ENCODE measurements at places on chromosomes 11 and 22. TPM values are rescaled to one million over a fixed set of nuclear protein-coding genes. Genes with fewer than 3 reads are reported as not detected.
A peak's percentile ranks its signal among the peaks of the same experiment; 100 is the strongest.

ABCC8 gene
- total RNA-seq, result not detected

TMEM151A gene
- total RNA-seq, result not detected

DNA sequence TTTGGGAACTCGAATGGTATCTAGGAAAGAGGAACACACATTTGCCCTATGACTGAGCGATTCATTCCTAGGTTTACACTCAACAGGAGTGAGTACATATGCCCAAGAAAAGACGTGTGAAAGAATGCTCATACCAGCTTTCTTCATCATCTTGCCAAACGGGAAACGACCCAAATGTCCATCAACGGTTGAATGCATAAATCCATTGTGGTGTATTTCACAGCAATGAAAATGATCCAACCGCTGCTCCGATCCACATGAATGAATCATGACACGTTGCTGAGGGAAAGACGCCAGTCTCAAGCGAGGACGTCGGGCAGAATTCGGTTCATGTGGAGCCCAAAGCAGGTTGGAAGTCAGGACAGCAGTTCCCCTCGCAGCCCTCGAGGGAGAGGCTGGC lies 71.5 kb downstream of the CYTH4 start:
- H3K27ac ChIP-seq, result no peak overlapping the region
- no peaks in the 10 kb centered on the region for H3K4me1 ChIP-seq
- H3K36me3 ChIP-seq, result no peaks in the 10 kb centered on the region
- no peak overlapping the region for H3K4me3 ChIP-seq
- no peaks in the 10 kb centered on the region for H3K27me3 ChIP-seq
- no peak for DNase-seq

GRCh38 chr11:121018746-121019145 lies 5.2 kb upstream of the TBCEL start:
- no peak overlapping the region for H3K4me3 ChIP-seq
- H3K36me3 ChIP-seq, result no peaks in the 10 kb centered on the region
- peaks cover 7% of the 10 kb centered on the region for H3K4me1 ChIP-seq
- no peak overlapping the region for H3K27ac ChIP-seq
- no peak for DNase-seq

DNA sequence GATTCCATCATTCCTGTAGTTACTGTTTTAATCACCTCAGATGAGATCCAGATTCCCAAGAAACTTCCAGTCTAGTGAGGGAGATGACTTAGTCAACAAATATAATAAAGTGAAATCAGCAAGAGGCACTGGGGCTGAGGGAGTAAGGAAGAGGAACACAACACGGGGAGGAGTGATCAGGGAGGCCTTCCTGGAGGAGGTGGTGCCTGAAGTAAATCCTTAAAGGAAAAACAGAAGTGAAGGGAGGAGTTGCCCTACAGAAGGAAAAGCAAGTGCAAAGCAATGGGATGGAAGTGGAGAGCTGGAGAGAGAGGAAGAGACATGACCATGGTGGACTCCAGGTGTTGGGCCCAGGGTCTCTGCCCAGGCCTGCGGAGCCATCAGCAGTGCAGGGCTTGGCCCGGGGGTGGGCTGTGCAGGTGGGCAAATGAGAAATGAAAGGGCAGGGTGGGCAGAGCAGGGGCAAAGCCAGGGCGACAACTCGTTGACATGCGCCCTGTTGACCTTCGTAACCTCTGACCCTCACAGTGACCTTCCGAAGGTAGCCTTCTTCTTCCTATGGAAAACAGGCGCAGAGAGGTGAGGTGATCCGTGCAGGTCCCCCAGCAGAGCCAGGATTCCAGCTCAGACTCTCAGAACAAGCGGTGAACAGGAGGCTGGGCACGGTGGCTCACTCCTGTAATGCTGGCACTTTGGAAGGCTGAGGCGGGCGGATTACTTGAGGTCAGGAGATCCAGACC lies 12.1 kb upstream of the PPARA start:
- no peak overlapping the region for H3K27ac ChIP-seq
- no peak for DNase-seq
- no peak overlapping the region for H3K4me3 ChIP-seq
- no peaks in the 10 kb centered on the region for H3K36me3 ChIP-seq

DNA sequence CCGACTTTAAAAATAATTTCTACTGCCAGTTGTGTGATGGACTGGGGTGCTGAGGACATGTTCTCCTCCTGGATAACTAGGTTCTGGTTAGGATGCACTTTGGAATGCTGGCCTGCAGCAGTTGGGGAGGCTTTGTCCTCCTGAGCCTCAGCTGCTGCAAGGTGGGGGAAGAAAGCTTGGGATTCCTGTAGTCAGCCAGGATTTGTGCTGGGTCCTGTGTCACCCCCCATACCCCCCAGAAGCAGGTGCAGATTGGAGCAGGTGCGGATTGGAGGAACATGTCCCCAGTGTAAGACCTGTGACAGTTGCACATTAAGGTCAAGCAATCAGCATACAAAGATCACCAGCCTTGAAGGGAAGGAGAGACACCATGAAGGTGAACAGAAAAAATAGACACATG lies 51.1 kb downstream of the MED15 start:
- H3K27ac ChIP-seq, result peak overlapping the region; percentile 92
- H3K4me1 ChIP-seq, result peaks cover 51% of the 10 kb centered on the region
- H3K4me3 ChIP-seq, result no peak overlapping the region
- peaks cover 36% of the 10 kb centered on the region for H3K36me3 ChIP-seq
- no peaks in the 10 kb centered on the region for H3K27me3 ChIP-seq

- peaks cover 17% of the 10 kb centered on the region for H3K4me1 ChIP-seq
- no peak overlapping the region for H3K4me3 ChIP-seq
- H3K27me3 ChIP-seq, result no peaks in the 10 kb centered on the region
- H3K36me3 ChIP-seq, result peaks cover 6% of the 10 kb centered on the region
Observed at GRCh38 chr11:34941688-34942087, 25.3 kb downstream of the PDHX start.

GRCh38 chr11:6995703-6996102 lies 24.4 kb downstream of the ZNF214 start:
- H3K4me3 ChIP-seq, result no peak overlapping the region
- no peak overlapping the region for H3K27ac ChIP-seq
- no peak for DNase-seq

MUC6 gene
- not detected for total RNA-seq

- no peak for DNase-seq
- H3K27me3 ChIP-seq, result peaks cover 40% of the 10 kb centered on the region
- H3K4me3 ChIP-seq, result no peak overlapping the region
- peaks cover 10% of the 10 kb centered on the region for H3K4me1 ChIP-seq
- no peak overlapping the region for H3K27ac ChIP-seq
Observed at GRCh38 chr11:75689863-75690609, 21.2 kb upstream of the MAP6 start.
